T-helper 2 cell (primary cell): ENCODE measurements at places on chromosomes 5 and 9.

GRCh38 chr5:126335886-126336285 lies 87.3 kb upstream of the GRAMD2B start:
- DNase-seq: no peak

GRCh38 chr5:56480078-56480704 lies 247.1 kb upstream of the ANKRD55 start:
- DNase-seq: peak; percentile 88

DNA sequence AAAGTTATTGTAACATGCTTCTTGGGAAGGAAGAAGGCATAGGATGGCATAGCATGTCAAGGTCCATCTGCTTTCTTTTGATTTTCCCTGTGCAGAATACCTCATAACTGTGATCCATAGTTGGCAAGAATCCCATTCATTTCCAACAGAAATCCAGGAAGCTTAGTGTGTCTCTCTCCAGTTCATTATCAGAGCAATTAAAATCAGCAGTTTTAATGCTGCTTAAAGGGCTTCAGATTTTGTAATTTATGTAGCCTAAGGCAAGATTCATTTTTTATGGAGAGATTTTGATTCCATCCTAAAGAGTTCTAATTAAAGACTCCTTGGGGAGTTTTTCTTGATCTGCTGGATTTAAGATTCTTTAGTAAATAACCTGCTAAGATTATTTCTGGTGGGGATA lies 560.1 kb downstream of the PDE4D start:
- no peak for DNase-seq

- no peak for DNase-seq
Observed at GRCh38 chr5:140677947-140678346, 4.6 kb upstream of the DND1 start.

DNA sequence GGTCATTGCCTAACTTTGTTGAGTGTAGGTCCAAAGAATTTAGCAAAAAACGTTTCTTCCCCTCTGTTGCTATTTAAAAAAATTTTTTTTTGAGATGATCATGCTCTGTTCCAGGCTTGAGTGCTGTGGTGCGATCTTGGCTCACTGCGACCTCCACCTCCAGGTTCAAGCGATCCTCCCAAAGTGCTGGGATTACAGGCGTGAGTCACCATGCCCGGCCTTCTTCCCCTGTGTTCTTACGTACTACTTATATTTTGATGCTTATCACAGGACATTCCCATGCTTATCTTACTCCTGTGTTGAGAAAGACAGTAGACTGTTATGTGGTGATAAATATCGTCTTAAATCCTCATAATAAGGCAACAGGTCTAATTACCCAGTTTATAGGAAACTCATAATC lies 2.5 kb downstream of the ACER2 start:
- DNase-seq: no peak

GRCh38 chr5:55724281-55724680 lies 12.2 kb upstream of the SLC38A9 start:
- DNase-seq: no peak

- DNase-seq: no peak
Observed at GRCh38 chr5:44952376-44952775, 143.6 kb downstream of the MRPS30 start.

- DNase-seq: no peak
Observed at GRCh38 chr5:72955143-72955767, 586 bp upstream of the FCHO2 start.

- no peak for DNase-seq
Observed at GRCh38 chr9:72945391-72945790, 7.5 kb downstream of the ALDH1A1 start.

DNA sequence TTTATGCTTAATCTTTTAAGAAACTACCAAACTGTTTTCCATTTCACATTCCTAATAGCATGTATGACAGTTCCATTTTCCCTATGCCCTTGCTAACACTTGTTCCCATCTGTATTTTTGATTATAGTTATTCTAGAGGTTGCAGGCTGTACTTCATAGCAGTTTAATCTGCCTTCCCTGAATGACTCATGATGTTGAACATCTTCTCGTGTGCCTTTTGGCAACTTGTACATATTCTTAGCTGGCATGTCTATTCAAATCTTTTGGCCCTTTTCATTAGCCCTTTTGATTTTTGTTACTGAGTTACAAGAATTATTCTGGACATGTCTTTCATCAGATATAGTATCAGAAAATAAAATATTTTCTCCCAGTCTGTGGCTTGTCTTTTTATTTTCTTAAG lies 320.3 kb downstream of the DIRAS2 start:
- DNase-seq: no peak

DNA sequence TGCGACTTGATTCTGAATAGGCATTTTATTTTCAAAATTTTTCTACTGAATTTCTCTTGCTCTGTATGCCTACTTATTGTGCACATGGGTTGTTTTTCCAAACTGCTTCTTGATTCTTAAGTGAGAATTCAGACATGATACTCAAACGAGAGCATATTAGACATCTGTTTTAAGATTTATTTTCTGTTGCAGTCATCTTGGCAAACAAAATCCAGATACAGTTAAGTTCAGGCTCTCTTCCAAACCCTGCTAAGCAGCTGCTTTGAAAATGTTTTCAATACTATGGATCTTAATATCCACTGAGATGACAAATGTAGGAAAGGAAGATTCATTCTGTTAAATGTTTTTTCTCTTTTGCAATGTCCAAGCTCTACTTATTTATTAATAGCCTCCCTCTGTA lies 4.5 kb downstream of the TMEM215 start:
- DNase-seq: no peak

DNA sequence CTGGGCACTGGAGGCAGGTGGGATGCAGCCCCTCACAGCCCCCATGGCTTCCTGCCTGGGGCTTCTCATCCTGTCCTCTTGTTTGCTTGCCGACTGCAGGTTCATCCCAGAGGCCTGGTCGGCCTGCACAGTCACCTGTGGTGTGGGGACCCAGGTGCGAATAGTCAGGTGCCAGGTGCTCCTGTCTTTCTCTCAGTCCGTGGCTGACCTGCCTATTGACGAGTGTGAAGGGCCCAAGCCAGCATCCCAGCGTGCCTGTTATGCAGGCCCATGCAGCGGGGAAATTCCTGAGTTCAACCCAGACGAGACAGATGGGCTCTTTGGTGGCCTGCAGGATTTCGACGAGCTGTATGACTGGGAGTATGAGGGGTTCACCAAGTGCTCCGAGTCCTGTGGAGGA lies 232.7 kb downstream of the ADAMTSL1 start:
- no peak for DNase-seq

DNA sequence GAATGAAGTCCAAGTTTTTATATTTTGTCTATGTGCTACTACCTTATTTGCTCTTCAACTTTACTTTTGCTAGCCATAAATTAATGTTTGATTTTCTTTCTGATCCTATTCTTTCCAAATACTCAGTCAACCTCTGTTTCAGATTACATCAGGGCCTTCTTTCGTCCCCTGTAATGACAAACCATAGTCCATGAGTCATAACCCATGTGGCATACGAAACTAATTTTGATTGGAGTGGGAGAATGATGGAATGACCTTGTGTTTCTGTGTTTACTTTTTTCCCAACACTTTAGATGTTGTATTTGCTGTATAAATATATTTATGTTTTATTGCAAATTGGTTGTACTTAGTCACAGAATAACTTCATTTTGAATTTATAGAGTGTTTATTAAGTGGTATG lies 1043.1 kb downstream of the DTWD2 start:
- DNase-seq: no peak

GRCh38 chr5:161312882-161313281 lies 233.6 kb downstream of the GABRB2 start:
- no peak for DNase-seq

DNA sequence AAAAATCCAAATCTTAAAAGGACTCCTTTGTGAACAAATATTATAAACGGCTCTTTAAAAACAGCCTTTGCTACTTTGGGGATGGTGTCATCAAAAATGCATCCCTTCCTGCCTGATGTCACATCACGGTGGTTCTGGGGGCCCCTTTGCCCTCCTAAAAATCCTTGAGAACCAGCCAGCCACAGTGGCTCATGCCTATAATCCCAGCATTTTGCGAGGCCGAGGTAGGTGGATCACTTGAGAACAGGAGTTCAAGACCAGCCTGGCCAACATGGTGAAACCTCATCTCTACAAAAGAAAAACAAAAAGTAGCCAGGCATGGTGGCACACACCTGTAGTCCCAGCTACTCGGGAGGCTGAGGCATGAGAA lies 43.9 kb downstream of the FNBP1 start:
- no peak for DNase-seq

DNA sequence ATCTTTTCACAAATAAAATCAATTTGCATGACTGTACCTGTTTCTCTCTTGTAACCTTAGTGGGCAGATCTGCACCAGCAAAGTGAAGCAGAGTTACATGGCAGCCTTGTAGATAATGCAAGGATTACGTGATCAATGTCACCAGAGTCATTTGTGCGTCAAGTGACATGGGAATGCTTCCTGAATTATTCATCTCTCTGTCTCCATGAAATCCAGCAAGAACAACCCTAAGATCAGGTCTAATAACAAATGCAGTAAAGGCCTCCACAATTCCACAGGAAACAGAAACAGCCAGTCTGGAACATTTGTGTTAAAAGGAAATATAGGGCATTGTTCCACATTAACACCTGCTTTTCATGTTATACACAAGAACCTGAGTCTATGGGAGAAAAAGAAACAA lies 7.8 kb downstream of the GZMA start:
- DNase-seq: no peak

DNA sequence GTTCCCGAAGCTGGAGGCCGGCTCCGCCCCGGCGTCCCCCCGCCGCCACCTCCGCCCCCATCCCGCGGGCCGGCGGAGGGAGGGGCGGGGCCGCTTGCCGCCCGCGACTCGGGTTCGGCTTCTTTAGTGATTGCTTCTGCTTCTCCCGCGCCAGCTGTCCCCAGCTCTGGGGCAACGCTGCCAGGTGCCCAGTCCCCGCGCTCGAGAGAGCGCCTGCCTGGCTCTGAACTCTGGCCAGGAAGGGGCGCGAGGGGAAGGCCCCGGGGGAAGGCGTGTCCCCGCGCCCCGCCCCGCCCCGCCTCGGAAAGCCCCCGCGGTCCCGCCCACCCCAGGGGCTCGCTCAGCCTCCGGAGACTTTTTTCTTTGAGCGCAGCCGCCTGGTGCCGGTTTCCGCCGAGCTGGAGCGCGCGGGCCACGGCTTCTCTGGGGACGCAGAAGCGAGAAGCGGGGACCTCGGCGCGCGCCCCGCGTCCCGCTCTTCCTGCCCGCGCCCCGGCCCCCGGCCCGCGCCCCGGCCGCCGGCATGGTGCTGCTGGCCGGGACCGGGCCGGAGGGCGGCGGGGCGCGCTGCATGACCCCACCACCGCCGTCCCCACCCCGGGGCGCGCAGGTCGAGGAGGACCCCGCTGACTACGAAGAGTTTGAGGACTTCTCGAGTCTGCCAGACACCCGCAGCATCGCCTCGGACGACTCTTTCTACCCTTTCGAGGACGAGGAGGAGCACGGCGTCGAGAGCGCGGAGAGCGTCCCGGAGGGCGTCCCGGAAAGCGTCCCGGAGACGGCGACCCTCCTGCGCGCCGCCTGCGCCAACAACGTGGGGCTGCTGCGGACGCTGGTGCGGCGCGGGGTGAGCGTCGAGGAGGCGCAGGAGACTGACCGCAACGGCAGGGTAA lies at the start of gene ANKRD33B:
Gene ANKRD33B (plus strand): TSS at position 126 of the 893 bp plus-strand sequence. CDS start 398 bp downstream, at position 524.
- peak; percentile 84 for DNase-seq

DNA sequence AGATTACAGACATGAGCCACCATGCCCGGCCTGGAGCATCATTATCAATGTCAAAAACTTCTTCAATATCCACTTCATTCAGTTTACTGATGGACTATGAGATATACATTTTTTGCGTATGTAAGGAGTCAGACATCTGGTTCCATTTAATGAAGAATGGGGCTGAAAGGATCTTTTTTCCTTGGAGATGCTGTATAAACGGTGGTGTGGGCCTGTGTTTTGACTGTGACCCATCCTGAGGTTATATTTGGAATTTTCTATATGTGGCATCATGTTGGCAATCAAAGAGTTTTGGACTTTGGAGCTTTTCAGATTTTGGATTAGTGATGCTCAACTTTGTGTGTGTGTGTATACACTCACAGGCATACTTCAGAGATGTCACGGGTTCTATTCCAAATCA lies 85.7 kb upstream of the FBXL17 start:
- no peak for DNase-seq

GRCh38 chr5:124692950-124693349 lies 53.5 kb downstream of the ZNF608 start:
- no peak for DNase-seq

DNA sequence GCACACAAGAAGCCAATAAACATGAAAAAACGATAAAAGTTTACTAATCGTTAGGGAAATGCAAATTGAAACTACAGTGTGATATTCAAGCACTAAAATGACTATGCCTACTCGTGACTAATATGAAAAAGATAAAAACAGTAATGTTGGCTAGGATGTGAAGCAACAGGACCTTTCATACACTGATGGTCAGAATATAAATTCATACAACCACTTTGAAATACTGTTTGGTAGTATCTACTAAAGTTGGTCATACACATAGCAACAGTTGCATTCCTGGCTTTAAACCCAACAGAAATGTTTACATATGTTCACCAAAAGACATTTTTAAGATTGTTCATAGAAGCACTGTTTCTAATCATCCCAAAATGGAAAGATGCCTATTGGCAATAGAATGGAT lies 24.3 kb downstream of the FBXO38 start:
- DNase-seq: no peak

DNA sequence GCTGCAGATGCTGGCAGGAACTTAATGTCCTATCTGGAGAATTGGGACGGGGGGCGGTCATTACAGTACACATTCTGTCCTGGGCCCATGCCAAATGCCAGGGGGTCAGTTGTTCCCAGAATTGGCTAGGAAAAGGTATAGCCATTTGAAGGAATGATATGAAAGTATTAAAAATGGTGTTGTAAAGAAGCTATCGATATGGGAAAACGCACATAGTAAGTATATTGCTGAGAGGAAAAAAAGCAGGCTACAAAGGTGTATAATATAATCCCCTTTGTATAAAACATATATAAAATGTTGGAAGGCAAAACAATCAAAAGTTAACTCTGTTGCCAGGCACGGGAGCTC lies 450 bp upstream of the ARHGEF39 start:
- DNase-seq: no peak

- DNase-seq: no peak
Observed at GRCh38 chr9:118962426-118962825, 406.8 kb downstream of the BRINP1 start.

- no peak for DNase-seq
Observed at GRCh38 chr9:38413283-38413682, 11.0 kb downstream of the IGFBPL1 start.

DNA sequence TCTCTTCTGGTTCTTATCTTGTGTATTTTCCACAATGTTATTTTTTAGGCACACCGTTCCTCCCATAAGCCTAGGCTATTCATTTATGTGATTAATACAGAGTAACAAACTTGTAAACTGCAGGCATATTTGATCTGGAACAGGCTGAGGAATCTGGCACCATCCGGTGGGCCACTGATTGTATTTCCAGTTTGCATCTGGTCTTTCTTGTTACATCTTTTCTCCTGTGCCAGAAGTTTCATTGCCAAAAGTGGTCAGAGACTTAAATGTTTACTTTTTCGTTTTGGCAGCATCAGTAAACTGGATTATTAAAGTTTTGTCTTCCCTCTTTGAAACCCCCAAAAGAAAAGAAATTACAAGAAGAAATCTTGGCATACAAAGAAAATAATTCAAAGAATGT lies 17.9 kb upstream of the ZCCHC7 start:
- DNase-seq: no peak

- DNase-seq: no peak
Observed at GRCh38 chr9:107108342-107109130, 174.5 kb upstream of the RAD23B start.

GRCh38 chr9:103188781-103189350 lies 193.7 kb downstream of the CYLC2 start:
- no peak for DNase-seq
